Kidney epithelial cell (primary cell): ENCODE measurements at places on chromosomes 5 and 9. TPM values are rescaled to one million over a fixed set of nuclear protein-coding genes. Genes with fewer than 3 reads are reported as not detected.

Gene FOXD4
- total RNA-seq = 0.13 and 0.34 TPM in 2 replicates

GRCh38 chr5:140336388-140336787 lies 10.0 kb downstream of the HBEGF start:
- no peak for DNase-seq

DNA sequence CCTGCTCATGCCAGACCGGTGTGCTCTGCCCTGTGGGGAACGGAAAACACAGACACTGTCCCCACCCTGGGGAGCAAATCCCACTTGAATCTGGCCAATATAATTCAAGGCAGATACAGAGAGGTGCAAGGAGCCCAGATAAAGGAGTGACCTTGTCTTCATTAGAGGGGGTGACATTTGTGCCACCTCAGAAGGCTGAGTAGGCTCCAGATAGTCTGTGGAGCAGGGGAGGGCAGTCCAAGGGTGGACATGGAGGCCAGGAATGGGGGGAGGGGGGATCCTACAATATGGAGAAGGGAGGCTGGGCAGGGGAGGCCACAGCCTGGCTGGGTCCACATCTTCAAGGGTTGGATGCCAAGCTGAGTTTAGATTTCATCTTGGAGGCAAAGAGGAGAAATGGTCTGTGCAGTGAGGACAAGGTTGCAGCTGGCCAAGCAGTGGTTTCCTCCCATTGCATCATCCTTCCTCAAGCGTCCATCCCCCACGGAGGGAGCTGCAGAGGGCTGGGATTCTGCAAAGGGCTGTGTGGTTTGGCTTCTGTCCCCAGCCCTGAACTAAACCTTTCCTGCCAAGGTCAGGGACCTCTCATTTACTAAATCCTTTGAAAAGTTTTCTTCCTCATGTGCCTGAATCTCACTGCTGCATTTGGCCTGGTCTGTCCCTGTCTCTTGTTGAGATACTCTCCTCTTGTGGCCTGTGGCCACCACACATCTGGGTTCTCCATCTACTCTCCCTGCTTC lies 60.1 kb downstream of the GALNT12 start:
- DNase-seq = no peak

Gene ANKRD18B
- 2.1 and 3.8 TPM in 2 replicates for total RNA-seq

GRCh38 chr5:9464478-9464877 lies 81.4 kb downstream of the SEMA5A start:
- no peak for DNase-seq

DNA sequence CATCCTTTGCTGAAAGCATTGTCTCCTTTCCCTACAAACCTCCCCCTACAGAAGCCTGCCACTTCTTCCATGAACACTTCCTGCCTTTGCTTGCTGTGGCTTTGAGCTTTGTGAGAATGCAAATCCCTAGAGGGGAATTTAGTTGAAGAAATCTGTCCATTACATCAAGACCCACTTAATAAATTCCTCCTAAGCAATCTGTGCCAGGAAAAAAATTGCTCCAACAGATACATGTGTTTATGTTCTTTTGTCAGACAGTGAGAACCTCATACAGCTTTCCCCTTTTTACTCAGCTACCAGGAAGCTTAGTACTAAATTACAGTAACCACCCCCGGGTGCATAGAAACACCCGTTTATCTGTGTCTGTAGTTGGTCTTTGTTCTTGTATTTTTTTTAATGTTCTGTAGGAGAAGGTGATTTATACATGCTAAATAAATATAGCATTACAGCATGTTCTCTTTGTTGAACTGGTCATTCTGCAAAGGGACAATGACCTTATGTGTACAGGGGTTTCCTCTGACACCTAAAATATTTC lies 43.9 kb downstream of the SH3TC2 start:
- no peak for DNase-seq

Gene TYRP1
- total RNA-seq = not detected in 2 replicates

Gene RNF208
- 3.1 and 4.2 TPM in 2 replicates for total RNA-seq

DNA sequence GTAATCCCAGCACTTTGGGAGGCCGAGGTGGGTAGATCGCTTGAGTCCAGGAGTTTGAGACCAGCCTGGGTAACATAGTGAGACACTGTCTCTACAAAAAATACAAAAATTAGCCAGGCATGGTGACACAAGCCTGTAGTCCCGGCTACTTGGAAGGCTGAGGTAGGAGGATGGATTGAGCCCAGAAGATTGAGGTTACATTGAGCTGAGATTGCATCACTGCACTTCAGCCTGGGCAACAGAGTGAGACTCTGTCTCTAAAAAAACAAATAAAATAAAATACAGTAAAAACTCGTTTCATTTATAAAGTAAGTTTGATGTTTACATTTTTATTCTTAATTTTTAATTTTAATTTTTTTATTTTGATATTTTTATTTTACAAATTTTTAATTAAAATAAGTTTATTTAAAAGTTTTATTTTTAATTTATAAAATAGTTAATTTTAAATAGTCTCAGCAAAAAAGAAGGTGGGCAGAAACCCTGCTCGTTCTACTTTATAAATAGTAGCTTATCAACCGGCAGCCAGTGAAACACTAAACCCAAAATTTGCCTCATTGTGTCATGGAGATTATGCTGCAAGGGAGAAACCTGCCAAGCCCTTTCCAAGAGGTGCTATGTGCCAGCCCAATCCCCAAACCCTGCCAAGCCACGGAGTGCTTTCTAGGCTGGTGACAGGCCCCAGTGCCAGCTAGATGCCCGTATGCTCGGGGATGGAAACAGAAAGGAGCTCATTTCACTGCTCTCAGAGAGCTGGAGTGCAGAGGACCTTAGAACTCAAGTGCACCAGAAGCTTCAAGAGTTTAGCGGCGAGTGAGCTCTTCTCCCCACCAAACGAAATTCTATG lies 38.9 kb downstream of the SERINC5 start:
- no peak for DNase-seq

GRCh38 chr5:88736494-88736893 lies 146.5 kb downstream of the MEF2C start:
- DNase-seq = no peak

GRCh38 chr9:137744632-137745183 lies 125.9 kb downstream of the EHMT1 start:
- no peak for DNase-seq

GRCh38 chr9:13956107-13956506 lies 357.8 kb downstream of the NFIB start:
- DNase-seq = no peak

Gene GMCL2
- not detected in 2 replicates for total RNA-seq

GRCh38 chr9:14752271-14752670 lies 29.7 kb upstream of the CER1 start:
- no peak for DNase-seq

DNA sequence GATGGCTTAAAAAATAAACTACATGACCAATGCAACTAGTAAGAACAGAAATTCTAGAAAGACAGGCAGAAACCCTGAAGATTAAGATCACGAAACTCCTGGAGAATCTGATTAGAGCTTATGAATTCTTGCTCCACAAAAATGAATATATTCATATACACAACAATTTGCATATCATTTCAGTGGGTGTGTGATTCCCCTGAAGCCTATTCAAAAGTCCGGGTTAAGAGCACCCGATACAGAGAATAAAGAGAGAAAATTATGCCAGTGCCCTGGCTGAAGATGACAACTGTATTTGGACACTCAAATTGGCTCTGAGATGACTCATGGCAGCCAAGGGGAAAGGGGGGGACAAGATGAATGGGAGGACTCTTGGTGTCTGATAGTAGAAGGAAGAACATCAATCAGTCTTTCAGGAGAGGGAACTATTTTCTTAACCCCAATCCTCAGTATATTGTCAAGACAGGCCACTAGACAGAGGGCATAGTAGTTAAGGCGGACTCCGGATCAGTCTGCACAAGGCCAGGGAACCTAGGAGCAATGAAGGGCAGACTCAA lies 6.0 kb downstream of the TMOD1 start:
- no peak for DNase-seq

DNA sequence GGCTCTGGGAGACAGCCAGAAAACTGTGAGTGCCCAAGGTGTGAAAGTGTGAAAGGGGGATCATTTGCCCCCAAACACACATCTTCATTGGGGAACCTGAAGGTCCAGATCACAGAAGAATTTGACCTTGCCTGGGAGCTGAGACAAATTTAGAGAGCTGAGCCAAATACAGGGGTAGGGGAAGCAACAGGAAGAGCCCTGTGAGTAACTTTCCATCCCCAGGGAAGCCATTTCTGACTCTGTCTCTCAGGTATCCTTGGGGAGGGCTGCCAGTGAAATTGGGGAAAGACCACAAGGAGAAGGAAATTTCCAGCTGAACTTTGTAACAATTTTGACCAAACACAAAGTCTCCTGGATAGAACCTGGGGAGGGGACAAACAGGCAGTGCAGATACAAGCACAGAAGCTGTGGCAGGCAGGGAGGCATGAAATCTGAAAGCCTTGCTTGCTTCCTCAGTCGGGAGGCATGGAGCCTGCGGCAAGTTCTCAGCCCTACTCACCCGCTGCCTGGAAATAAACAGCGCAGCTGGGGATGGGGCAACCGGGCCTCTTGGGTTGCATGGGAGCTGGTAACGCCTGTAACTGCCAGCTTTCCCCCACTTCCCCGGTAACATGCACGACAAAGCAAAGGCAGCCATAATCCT lies 31.5 kb upstream of the ZCCHC9 start:
- no peak for DNase-seq

DNA sequence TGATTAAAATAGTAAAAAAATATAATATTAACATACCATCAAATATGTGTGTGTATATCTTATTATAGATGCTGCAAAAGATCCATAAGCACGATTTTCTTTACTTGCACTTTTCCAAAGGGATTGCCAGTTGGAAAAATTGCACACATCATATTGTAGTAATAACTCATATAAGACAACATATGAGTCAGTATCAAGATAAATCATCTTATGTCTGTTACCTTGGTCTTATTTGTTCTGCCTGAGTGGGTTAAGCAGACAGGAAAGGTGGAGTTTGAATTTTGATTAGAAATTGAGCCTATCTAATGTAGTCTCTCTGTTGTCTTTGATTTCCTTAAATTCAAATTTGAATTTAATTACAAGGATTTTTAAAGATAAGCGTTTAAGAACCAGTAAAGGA lies 24.6 kb downstream of the LYSMD3 start:
- no peak for DNase-seq

DNA sequence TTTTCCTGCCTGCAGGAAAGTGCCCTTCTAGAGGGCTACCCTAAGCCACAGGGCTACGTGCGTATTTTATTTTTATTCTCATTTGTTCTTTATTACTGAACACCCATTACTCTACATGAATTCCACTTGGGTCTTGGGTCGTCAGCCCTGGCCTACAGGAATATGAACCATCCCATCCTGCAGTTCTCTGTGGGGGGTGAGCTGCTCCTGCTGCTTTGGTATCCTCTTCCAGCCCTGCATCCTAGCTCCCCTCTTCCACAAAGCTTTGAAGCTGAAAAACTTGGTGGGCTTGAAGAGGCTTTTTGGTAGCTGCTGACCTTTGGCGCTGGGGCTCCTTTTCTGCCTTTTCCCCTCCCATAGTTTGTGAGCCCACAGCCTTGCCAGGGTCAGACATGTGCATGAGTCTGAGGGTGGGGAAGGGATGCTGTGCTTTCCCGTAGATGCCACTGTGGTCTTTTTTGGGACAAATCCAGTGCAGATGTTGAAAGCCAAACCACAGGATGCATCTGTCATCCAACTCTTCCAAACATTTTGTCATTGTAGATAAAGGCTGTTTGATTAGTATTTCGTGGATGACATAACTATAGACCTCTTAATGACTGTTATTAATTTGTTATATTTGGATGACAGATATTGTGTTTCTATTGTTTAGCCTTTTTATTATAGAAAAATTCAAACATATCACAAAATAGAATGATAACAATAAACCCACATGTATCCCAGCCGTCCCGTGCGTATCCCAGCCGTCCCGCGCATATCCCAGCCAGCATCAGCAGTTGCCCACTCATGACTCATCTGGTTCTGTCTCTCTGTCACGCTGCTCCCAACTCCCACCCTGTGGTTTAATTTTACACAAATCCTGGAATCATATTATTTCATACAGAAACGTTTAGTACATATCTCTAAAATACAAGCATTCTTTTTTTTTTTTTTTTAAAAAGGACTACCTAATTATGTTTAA lies 43.9 kb downstream of the SLC46A2 start:
- no peak for DNase-seq

DNA sequence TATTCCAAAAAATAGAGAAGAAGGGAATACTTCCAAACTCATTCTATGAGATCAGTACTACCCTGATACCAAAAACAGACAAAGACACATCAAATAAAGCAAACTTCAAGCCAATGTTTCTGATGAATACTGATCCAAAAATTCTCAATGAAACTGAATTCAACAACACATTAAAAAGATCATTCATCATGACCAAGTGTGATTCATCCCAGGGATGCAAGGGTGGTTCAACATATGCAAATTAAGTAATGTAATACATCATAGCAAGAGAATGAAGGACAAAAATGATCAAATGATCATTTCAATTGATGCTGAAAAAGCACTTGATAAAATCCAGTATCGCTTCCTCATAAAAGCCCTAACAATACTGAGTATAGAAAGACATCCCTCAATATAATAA lies 4.9 kb upstream of the RCL1 start:
- no peak for DNase-seq

Gene WHRN
- 8.1 and 9.2 TPM in 2 replicates for total RNA-seq

DNA sequence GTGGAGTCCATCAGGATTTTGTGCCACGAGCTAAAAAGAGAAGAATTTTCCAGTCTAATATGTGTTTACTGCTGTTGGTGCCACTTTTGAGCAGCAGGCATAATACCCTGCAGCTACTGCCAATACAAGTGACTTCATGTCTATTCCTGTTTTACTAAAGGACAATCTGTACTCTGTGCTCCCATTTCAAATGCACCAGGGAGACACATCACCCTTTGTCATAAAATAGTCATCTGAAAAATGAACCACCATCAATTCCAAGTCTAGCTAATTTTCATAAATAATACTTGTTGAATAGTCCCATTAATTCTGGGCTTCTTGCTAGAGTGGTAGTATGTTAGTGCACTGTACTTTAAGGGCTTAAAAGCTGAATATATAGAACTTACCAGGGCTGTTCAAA lies 8.9 kb upstream of the PKD2L2 start:
- DNase-seq = no peak

Gene CDHR2
- total RNA-seq = 0.08 and 0.21 TPM in 2 replicates

Gene GHR
- 0.63 and 1.2 TPM in 2 replicates for total RNA-seq

GRCh38 chr5:68408345-68408871 lies 192.9 kb downstream of the PIK3R1 start:
- DNase-seq = no peak

Gene SLC2A6
- total RNA-seq = 51.8 and 60.9 TPM in 2 replicates

Gene WWC1
- total RNA-seq = 118 and 121 TPM in 2 replicates

Gene ADAMTS2
- 1.8 and 2.3 TPM in 2 replicates for total RNA-seq
